NCI-H1092 treated with DMSO at 0.1 percent for 48 hours (cell line): ENCODE measurements at places on chromosomes 11 and 22.
A peak's percentile ranks its signal among the peaks of the same experiment; 100 is the strongest.

DNA sequence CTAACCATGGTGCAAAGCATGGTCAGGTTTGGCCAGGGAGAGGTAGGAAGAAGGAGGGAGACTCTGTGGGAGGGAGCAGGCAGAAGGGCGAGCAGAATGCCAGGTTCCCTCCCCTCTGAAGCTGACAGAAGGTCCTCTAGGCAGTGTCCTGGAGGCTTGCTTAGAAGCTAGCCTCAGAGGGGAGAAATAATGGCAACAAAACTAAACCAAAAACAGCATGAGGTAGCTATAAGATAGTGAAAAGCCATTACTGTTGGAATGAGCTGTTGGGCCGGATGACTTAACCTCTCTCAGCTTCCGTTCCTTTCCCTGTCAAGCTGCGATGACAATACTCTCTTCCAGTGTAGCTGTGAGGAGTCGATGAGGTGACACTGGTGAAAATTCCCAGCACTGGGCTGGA is 36.6 kb downstream of the RASSF10 start:
- no peak for DNase-seq

DNA sequence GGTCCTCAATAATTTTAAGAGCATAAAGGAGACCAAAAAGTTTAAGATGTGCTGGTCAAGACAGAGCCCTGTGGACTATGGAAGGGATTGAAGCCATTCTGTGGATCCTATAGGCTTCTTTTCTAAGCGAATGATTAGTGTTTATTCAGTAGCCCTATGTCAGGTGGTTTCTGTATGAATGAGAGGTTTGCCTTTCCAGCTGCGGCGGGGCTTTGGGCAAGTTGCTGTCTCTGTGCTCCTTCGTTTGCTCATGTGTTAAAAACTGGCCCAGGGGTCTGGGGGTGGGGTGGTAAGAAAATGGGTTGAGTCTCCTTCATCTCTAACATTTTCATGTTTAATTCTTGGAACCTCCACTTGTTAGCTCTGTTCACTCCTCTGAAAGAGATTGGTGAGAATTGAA is 105.3 kb downstream of the PTPRJ start:
- no peak for DNase-seq

GRCh38 chr11:122717264-122717867 is 61.8 kb downstream of the UBASH3B start:
- DNase-seq = no peak

DNA sequence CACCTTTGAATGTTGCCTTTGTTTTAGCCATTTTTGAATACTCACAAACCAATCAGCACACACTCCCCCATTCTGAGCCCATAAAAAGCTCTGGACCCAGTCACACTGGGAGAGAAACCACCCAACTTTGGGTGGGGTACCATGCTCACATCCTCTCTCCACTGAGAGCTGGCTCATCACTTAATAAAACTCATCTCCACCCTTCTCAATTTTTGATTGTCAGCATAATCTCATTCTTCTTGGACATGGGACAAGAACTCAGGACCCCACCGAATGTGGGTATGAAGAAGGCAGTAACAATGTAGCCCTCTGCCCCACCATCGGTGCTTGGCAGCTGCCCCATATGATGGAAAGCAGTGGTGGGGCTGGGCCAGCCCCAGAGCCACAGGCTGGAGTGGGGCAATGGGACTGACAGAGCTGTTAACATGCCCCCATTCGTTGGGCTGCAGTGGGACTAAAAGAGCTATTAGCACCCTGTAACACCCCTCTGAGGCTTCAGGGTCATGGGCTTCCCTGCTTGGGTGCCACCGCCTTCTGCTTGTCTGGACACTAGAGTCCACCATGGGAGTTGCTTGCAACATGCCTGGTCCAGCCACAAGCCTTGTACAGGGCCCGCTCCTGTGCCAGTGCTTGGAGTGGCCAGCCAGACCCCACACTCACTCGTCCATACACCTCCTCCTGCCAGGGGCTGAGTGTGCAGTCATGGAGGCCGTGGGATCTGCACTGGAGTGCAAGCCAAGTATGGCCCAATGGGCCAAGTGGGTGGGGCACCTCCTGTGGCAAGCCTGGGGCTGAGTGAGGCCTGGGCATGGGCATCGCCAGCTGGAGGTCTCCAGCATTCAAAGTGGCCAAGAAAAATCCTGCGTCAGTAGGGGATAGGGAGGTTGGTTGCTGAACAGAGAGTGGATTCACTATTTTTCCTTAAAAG is 471.1 kb downstream of the TBC1D22A start:
- DNase-seq = no peak

DNA sequence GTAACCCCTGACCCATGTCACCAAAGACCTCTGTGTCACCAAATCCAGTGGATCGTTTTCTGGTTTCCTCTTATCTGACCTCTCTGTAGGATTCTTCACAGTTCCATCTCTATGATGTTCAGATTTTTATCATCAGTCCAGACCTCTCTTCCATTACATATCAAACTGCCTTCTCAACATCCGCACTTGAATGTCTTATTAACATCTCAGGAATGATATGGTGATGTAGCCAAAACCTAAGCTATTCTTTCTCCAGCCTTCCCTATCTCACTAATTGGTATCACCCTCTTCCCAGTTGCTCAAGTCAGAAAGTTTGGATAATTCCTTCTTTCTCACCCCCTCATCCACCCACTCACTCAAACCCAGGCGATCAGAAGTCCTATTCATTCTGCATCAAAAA is 13.4 kb downstream of the APLNR start:
- DNase-seq = no peak

DNA sequence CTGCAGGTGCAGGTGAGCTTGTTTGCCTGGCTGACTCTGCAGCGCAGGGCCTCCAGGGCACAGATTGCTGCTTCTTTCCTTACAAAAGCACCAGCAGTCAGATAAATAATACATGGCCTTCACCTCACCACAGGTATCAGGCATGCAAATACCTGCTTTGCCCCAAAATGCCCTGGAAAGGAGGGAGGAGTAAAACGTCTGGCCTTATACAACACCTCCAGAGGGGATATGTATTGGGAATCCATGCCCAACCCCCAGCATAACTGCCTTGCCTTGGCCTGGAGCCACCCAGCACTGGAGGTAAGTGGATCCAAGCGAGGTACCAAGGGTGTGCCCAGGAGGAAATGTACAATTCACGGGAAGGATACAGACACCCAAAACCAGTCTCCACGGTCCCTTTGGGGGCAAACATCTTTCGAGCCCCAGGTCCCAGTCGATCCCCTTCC is 860 bp downstream of the TMEM184B start:
- DNase-seq = peak; percentile 54

GRCh38 chr11:2305788-2306451 is 4.1 kb downstream of the TSPAN32 start:
- no peak for DNase-seq

DNA sequence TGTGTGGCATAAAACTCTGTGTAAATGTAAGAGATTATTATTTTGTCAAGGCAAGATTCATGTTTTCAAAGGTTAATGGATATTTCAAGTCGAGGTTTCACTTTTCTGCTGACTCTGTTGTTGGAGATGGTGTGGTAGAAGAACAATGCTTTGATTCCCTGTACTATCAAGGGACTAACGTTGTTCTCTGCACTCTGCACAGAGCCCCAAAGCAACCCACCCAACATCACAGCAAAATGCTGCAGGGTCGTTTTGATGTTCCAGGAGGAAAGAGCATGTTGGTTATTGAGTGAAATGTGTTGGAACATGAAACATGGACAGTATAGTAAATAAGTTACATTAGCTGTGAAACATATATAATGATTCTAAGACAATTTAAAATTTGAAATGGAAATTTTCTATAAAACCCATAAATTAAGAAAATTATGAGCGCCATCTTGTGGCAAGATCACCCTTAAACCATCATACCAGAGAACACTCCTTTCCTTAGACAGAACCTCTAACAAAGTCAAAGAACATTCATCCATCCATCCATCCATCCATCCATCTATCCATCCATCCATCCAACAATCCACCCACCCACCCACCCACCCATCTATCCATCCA is 164.4 kb upstream of the ZBED5 start:
- peak; percentile 21 for DNase-seq

DNA sequence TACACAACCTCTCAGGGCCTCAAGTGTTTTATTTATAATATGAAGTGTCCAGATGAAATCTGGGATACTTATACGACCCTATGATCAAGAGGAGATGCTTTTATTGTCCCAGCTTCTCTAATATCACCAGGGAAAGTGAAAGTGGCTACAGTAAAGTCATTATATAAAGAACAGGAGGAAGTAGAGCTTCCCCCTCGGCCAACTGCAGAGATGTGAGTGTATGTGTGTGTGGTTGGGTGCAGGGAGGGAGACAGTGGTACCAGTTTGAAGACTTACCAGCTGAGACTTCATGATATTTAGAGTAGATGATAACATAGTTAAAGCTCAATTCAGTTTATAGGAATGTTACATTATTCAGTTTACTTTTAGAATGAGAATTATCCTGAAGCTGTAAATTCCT is 373.6 kb upstream of the DDI1 start:
- no peak for DNase-seq

GRCh38 chr11:94405062-94405833 is 4.0 kb upstream of the GPR83 start:
- DNase-seq = no peak

DNA sequence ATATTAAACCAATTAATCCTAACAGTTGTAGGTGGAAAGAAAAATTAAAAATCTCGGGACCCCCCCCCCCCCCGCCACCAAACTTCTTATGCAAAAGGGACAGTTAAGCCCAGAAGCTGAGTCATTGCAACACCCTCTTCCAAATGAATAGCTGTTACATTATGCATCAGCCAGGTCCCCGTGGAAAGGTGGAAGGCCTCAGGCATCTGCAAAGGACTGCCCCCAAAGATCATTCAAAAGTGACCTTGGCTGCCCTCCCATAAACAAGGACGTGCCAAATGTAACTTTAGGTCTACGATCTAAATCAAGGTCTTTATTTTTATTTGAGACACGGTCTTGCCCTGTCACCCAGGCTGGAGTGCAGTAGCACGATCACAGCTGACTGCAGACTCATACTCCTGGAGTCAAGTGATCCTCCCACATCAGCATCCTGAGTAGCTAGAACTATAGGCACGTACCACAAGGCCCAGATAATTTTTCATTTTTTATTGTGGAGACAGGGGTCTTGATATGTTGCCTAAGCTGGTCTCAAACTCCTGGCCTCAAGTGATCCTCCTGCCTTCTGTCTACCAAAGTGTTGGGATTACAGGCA is 22.8 kb downstream of the SYN3 start:
- DNase-seq = no peak

DNA sequence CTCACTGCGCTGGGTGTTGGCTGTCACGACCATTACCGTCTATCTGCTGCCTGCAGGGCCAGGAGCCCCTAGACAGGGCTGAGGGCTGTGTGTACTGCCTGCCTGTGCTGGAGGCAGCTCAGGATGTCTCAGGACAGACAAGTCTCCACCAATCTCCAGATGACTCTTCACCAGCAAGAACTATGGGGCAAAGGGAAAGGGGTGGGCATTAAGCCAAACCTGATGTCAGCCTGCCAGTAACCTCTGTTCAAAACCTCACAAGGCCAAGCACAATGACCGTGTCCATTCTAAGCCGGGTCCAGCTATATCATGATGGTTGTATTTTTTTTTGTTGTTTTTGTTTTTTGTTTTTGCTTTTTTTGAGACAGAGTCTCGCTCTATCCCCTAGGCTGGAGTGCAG is 31.6 kb downstream of the MAFF start:
- no peak for DNase-seq

- DNase-seq = no peak
These were observed 6.1 kb downstream of the MAP4K2 start for GRCh38 chr11:64796757-64797541.

DNA sequence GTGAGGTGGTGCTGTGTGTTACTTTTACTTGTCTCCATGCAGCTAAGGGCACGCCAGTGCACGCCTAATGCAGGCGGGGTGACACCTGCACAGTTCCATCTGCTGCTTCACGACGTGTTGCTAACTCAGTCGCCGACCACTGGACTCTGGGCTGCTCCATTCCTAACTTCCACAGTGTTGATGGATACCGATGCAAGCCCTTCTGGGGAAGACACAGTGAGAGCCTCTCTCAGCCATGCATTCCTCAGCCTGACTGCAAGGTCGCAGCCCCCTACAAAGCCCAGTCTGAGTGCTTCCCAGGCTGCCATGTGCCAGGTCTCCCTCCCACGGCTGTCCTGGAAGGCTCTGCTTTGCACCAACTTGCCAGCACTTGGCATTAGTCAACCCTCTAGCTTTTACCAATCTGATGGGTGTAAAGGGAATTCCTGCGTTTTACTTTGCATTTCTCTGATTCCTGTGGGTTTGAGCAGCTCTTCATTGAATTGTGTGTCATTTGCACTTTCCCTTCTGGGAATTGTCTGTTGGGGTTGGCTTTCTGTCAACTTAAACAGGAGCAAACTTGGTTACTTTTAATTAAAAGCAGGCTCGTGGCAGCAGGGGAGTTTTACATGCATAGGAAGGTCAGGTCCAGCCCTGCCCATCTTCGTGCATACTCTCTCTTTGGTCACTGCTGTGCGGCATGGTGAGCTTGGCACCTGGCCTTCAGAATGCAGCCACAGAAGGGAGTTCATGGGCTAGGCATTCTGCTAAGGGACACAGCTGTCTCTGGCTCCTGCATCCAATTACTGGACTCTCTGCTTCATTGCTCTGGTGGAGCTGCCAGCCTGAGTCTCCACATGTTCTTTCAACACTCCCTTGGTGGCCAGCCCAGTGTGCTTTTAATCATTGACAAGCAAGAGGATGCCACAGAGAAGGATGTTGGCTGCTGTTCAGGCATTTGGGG is 34.6 kb upstream of the SHANK2 start:
- peak; percentile 31 for DNase-seq

GRCh38 chr11:64036087-64037026 is 626 bp downstream of the FLRT1 start:
- DNase-seq = peak; percentile 73

DNA sequence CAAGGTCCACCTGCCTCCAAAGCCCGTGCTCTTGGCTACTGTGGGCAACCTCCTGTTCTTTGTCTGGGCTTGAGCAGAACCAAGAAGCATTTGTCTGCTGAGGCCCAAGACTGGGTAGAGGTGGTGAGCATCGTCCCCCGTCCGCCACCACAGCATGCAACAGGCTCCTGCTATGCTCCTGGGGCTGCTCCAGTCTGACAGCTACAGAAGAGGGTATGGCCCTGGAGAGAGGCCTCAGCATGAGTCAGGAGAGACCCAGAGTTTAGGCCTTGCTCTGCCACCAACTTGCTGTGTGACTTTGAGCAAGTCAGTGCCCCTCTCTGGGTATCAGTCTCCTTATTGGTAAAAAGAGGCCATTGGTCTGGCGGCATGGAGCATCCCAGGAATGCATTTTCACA is 91.2 kb downstream of the TP53I11 start:
- no peak for DNase-seq

- DNase-seq = no peak
These were observed 19.1 kb downstream of the ARHGEF17 start for GRCh38 chr11:73326929-73327811.
